Muscle of arm (tissue), 14 donors: ENCODE measurements at places on chromosomes 7 and 10. TPM values are rescaled to one million over a fixed set of nuclear protein-coding genes. Genes with fewer than 3 reads are reported as not detected.

Gene SMO
- 46.8 TPM for polyA plus RNA-seq

Gene DKK1
- not detected for polyA plus RNA-seq

Gene CYP26C1
- polyA plus RNA-seq, result not detected

- DNase-seq, result no peak
Observed at GRCh38 chr10:120402147-120402766, 54.8 kb upstream of the PLPP4 start.

Gene CALCR
- polyA plus RNA-seq, result 7.2 TPM

Gene DYNC1I1
- 0.53 TPM for polyA plus RNA-seq

Gene ASIC3
- 1.5 TPM for polyA plus RNA-seq

DNA sequence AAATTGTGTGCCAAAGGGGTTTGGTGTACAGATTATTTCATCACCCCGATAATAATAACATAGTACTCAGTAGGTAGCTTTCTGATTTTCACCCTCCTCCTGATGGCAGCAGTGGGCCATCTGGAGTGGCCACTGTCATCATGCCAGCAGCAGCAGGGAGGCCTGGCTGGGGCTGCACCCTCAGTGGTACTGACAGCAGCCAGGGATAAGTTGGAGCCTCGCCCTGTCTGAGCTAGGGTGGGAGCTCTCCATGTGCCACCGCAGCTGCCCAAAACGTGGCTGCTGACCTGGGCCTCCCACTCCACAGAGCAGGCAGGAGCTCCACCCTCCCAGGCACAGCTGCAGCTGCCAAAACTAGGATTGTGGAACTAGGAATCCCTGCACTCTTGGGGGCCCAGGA, 700.8 kb upstream of the KCND2 start:
- DNase-seq, result no peak

GRCh38 chr7:116216956-116217571, 6.7 kb downstream of the TES start:
- DNase-seq, result no peak

DNA sequence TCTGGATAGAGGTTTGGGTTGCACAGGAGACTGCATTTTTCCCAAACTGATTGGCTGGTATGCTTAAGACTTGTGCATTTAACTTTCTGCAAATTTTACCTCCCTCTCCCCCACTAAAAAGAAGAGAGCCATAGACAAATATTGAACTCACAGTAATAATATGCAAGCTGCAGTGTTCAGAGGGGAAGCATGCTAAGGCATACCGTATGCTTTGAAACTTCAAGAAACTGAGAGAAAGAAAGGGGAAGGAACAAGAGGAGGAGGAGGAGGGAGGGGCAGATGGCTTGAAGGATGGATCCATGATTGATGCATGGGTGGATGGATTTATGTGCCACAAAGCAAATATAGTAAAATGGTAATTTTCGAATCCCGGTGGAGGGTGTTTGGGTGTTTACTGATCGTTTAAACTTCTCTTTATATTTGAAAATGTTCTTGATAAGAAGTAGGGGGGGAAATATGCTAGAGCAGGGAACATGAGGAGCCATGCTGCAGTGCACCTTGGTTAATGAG, 7.8 kb upstream of the KLF6 start:
- no peak for DNase-seq

DNA sequence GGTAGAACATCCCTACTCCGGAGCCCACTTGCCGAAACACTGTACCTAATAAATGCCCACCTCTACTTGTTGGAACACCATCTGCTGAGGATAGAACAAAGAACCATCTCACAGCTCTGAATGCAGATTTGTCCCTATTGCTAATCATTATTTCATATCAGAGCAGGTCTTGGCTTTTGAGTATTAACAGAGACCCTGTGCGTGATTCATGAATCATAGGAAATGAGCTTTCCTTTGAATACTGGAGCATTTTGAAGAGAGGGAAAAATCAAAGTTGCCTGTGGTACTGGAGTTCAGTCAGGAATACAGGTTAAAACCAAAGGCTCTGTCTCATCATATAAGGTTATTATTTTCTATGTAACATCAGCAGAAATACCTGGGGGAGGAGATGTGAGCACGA, 1132.3 kb downstream of the XPNPEP1 start:
- no peak for DNase-seq

DNA sequence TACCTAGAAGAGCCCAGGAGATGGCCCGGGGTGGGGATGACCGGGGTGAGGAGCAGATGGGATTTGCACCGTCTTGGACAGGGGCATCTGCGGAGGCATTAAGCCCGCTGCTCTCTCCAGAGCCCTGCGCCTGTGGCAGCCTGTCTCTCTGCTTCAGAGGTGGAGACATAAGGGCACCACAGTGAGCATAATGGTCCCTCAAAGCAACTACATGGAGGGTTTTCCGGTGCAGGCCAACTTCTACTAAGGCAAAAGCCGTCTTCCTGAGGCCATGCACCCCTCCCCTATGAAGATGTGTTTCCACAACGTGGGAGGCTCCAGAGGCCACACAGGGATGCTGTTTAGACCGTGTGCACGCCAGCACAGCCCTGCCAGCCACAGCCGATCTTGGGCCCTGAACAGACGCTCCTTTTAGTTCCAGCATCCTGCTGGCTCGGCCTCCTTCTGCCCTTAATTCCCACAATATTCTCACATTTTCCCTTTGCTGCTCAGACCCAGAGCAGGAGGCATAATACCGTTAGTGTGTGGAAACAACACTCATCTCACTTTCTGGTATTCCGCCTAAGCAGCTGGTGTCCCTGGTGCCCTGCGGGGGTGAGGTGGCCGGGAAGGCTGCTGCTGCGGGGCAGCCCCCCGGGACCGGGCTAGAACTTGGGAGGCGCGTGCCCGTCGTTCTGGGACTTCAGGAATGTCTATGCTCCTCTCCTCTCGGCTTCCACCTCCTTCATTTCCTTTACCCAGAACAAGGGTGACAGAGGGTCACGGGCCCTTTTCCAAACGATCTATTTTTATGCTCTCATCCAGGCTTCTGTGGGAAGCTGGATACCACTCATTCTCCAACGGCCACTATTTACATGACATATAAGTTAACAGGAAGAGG, 266.9 kb downstream of the TNS3 start:
- peak; percentile 39 for DNase-seq

GRCh38 chr10:47165711-47166404, 134.1 kb upstream of the GDF10 start:
- peak; percentile 86 for DNase-seq

- no peak for DNase-seq
Observed at GRCh38 chr7:50352751-50353150, 48.2 kb downstream of the IKZF1 start.

Gene C7orf57
- 0.09 TPM for polyA plus RNA-seq

GRCh38 chr10:72740528-72740927, 48.6 kb downstream of the MCU start:
- DNase-seq, result no peak

DNA sequence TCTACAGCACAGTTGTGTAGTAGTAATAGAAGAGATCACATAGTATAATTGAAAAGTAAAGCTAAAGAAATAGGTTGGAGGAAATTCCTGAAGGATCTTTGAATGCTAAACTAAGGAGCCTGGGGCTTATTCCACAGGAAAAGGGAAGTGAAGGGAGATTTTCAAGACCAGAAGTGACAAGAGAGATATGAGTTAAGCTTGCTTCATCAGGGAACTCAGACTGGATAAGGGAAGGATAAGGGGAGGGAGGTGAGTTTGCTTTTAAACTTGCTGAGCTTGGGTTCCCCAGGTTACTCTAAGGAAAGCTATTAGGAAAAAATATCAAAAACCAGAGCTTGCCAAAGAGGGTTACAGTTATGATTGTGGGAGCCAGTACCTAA, 182.4 kb downstream of the RAPGEF5 start:
- DNase-seq, result no peak

Gene HSPB1
- polyA plus RNA-seq, result 985 TPM

GRCh38 chr7:155422151-155422550, 35.8 kb upstream of the EN2 start:
- DNase-seq, result no peak

GRCh38 chr10:44512431-44513022, 127.6 kb upstream of the CXCL12 start:
- DNase-seq, result peak; percentile 84

DNA sequence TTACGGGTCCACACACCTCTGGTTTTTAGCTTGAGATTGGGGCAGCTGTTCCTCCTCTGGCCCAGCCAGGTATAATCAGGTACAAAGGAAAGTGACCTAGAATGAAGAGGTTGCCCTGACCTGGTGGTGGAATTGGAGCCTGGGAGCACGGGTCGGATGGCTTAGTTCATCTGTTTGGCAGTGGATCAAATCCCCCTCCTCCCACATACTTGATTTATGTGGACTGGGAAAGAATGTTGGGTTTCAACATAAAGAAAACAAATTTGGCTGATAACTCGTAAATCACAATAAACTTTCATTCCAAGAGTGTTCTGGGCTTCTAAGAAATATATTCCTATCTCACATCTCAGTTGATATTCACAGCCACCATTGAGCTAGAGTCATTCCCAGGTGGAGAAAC, 186.8 kb downstream of the CUX1 start:
- DNase-seq, result no peak

Gene SEC61A2
- 9.9 TPM for polyA plus RNA-seq

GRCh38 chr10:45050551-45051235, 50.0 kb downstream of the ZNF22 start:
- DNase-seq, result no peak

Gene HMX3
- polyA plus RNA-seq, result not detected
